ENCODE measurements at places on chromosomes 3 and 15.

- peak; percentile 47 for DNase-seq
These were observed 21.6 kb downstream of the LINS1 start for GRCh38 chr15:100580414-100580813.

DNA sequence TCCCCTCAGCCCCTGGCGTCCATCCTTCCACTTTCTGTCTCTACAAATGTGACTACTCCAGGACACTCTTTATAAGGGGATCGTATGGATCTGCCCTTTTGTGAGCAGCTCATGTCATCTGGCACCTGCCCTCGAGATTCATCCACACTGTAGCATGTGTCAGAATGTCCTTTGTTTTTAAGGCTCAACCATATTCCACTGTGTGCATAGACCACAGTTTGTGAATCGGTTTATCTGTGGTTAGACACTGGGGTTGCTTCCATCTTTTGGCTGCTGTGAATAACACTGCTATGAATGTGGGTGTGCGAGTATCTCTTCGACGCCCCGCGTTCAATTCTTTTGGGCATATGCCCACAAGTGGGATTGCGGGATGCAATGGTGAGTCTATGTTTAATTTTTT lies 167.9 kb downstream of the NUP210 start:
- DNase-seq: no peak

GRCh38 chr15:80404057-80404760 lies at the start of gene ARNT2:
Gene ARNT2 (plus strand): TSS chr15:80404382. CDS start chr15:80404516, 134 bp downstream.
- no peak for DNase-seq

DNA sequence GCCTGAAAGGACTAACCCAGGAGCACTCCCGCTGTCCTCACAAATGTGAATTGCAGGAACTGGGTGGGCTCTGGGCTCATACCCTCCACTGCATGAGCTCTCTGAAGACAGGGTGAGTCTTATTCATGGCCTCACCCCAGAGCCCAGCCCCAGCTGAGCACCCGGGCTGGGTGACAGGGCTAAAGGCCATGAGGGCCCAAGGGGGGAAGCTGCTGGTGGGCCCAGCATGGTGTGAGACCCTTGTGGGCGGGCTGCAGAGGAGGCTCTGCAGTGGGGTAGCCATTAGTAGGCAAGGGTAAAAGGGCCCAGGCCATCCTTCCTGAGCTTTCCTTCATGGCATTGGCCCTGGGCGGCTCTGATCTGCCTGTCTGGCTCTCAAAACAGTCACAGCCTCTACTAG lies 30.3 kb downstream of the SRPRB start:
- DNase-seq: no peak

GRCh38 chr3:187935623-187936156 lies 190.4 kb upstream of the BCL6 start:
- DNase-seq: peak; percentile 47

DNA sequence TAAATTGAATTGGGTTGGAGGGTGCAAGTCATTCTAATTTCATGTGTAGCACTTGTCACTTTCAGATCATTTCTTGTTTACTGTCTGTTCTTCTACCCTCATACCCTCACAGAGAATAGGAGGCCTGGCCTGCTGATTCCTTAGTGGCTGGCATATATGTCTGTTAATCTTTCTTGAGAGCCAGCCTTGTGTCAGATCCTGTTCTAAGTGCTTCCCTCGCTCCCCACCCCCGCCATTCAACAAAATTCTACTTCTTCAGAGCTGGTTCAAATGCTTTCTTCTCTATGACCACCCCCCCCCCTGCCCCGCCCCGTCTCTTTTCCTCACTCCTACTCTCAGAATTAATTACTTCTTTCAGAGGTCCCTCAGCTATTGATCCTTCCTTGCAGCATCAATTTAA lies 1.5 kb upstream of the U2SURP start:
- DNase-seq: no peak

GRCh38 chr3:31624083-31624709 lies 91.5 kb downstream of the STT3B start:
- DNase-seq: no peak

DNA sequence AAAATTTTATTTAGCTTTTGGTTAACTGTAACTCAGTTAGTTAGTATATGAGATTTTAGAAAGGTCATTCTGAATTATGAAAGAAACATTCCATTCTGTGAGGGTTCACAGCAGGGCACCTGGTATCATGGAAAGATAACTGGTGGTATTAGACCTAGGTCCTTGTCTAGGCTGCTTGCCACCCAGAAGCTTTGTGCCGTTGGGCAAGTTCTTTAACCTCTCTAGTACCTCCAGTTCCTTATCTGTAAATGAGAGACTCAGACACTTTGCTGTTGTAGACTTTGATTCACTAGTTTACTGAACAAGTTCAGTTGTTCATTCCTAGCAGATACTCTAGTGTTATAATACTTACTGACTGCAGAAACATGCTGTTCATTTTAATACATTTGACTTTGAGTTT lies 25.4 kb downstream of the PDCD6IP start:
- no peak for DNase-seq

DNA sequence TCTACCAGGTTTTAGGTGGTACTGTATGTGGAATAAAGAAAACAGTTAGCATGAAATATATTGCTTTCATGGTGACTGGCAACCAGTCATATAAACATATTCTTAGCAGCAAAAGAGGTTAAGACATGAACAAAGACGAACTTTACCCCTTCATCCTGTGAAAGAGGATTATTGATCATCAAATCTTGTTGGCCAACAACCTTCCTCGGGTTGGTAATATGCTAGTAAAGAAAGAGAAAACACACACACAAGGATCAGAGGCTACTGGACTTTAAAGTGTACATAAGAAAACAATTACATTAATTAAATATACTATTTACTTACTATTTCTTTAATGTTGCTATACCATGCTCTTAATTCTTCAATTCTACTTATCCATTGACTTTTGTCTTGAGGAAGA lies 337.9 kb downstream of the TBC1D5 start:
- no peak for DNase-seq

DNA sequence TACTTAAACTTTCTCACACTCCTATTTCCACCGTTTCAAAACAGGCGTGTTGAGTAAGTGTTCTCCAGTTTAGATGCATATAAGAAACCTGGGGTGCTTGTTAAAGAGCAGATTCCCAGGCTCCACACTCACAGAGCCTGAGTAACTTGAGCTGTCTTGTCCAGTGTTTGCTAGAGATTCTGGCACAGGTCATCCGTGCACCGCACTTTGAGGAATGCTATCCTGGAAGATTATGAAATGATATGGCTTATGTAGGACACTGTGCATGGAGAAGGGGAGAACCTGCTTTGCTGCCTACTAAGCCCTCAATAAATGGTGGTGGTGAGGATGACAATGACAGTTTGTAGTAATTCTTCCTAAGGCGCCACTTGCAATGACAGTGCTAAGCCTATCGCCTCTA lies 273.7 kb downstream of the PDZRN3 start:
- DNase-seq: no peak

- DNase-seq: peak; percentile 31
These were observed 313.6 kb downstream of the FOXP1 start for GRCh38 chr3:71269906-71270305.

Measured in activated naive CD4-positive, alpha-beta T cell treated with anti-CD3 and anti-CD28 coated beads for 36 hours (primary cell).